Stimulated activated CD8-positive, alpha-beta memory T cell treated with anti-CD3 and anti-CD28 coated beads, Interleukin-4, amount 100 ng/mL, for 1 hour (primary cell): ENCODE measurements at places on chromosomes 12 and 14.

GRCh38 chr12:8709124-8709830 is 11.5 kb downstream of the RIMKLB start:
- DNase-seq = no peak

GRCh38 chr12:10069099-10069498 is 29.7 kb downstream of the CLEC1A start:
- DNase-seq = no peak

DNA sequence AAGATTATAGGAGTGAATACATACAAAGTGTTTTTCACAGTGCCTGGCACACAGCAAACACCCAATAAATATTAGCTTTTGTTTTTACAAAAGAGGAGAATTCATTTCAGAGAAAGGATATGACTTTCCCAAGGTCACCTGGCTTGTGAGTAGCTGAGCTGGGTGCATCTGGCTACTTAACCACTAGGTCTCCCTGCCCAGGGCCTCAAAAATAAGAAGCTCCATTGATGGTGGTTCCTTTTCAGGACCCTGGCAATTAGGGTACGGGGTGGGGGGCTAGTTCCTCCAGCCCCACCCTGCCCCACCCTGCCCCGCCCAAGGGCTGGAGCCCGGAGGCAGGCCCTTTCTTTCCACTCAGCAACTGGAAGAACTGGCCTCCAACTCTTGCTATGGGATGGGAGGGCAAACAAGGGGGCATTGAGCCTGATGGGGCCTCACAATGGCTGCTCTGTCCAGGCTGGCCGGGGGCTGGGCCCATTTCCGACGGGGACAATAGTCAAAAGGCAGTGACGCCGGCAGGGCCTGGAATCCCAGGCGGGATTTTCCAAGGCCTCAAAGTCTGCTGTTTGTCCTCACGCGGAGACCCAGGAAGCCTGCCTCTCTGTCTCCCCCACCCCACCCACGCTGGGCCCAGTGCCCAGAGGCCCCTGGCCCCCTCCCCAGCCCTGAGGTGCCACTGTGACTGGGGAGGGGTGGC is 8.2 kb upstream of the ATG101 start:
- no peak for DNase-seq

GRCh38 chr12:124230117-124230757 is 64.7 kb upstream of the RFLNA start:
- no peak for DNase-seq

DNA sequence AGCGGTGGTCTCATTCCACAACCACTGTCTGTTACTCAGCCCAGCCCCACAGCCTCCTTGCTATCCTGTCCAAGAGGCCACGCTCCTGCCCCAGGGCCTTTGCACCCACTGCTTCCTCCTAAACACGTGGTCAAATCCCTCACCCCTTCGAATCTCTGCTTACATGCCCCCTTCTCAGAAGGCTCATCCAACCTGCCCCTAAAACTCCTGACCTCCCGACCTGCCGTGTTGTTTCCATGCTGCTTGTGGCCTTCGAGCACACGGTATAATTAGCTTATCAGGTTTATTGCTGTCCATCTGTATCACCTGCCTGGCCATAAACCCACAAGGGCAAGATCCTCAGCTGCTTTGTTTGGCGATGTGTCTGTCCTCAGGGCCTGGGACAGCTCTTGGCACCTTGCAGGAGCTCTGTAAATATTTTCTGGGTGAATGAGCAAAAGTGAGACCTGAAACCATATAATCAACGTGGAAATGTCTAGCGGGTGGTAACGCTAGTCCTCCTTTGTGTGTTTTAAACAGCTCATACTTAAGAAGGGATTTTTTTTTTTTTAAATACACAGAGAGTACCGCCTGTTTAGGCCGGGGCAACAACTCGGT is 36.0 kb downstream of the SCARB1 start:
- no peak for DNase-seq

- DNase-seq = no peak
Observed at GRCh38 chr14:80352471-80352870, 141.2 kb upstream of the DIO2 start.

DNA sequence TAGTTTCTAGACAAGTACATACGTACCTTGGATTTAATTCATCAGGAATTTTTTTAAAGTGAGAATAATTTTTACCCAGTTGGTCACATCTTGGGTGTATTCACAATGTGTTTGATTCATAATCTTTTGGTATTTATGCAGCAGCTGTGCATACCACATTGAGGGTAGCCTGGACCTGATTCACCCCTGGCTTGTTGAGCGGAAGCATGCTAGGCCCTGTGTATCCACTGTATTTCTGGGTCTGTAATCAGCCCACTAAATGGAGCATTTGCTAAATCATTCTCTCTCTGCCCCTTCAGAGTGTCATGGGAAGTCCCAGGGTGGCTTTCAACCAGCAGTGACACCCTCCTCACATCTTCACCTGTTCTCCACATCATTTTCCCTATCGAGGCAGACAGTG is 203.8 kb upstream of the RGS6 start:
- no peak for DNase-seq

DNA sequence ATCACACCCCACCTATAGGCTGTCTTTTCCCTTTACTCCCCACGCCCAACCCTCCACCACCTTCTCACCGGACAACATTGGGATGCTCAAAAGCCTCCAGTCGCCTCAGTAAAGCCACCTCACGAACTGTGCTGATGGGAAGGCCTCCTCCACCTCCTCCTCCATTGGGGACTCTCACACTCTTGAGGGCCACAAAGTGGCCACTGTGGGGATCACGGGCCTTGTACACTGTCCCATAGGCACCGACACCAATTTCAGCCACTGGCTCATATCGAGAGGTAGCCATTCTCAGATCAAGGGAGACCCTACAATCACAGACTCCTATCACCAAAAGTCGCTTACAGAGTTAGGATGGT is 700 bp downstream of the CDK4 start:
- DNase-seq = no peak

DNA sequence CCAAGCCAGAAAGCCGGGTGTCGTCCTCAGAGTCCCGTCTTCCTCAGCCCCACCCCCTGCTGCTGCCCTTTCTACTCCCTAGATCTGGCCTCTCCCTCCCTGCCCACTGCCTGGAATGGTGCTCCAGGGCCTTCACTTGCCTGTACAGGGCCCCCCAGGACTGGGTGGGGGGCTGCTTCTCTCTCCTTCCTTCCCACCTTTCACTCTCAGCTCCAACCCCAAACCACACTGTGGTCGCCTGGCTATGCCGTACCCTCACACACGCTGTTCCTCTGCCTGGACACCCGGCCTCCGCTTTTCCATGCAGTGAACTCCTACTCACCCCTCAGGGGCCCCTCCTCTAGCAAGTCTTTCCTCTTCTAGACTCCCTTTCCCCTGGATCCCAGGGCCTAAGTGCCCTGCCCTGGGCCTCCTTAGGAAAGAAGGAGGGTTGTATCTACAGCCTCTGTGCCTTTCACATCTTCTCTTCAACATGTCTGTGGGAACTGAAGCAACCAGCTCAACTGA is 25.5 kb upstream of the DIO3 start:
- no peak for DNase-seq
